ENCODE measurements at places on chromosomes 4 and X.

DNA sequence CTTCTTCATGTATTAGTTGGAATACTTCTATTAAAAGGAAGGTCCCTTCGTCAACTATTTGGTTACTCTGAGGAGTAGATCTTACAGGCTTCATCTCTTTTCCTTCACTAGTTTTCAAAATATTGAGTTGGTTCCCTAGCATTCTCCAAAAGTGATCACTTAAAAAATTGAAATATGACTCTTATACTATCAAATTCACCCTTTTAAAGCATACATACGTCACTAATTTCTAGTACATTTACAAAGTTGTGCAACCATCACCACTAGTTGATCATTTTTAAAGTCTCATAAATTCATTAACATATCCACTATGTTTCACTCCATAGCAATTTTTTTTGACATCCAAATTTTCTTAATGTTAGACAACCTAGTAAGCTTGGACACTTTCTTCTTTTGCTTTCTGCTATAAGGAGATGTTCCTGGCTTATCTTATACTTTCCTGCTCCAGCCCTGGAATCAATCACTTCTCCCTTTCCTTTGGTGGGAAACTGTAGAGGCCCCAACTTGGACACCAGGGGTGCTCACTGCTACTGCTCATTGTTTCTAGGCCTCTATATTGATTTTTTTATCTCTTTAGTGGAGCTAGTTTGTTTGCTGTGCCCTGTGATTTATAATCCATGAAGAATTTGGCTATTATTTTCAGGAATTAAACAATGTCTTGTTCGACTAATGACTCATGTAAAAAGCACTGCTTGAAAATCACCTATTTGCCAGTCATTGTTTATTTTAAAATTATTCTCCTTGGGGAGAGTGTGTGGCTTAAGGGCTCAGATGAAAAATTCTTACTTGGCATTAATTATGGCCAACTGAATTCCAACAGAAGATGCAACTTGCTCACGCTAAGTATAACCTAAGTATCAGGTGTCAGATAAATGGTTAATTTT lies 4.0 kb upstream of the ZFX start:
- DNase-seq, result no peak

- no peak for DNase-seq
Measured at GRCh38 chr4:123215536-123215935, 181.1 kb upstream of the SPRY1 start.

- no peak for DNase-seq
Measured at GRCh38 chrX:12065251-12065650, 73.0 kb upstream of the FRMPD4 start.

GRCh38 chrX:25022499-25023325 lies 6.9 kb upstream of the ARX start:
- no peak for DNase-seq

DNA sequence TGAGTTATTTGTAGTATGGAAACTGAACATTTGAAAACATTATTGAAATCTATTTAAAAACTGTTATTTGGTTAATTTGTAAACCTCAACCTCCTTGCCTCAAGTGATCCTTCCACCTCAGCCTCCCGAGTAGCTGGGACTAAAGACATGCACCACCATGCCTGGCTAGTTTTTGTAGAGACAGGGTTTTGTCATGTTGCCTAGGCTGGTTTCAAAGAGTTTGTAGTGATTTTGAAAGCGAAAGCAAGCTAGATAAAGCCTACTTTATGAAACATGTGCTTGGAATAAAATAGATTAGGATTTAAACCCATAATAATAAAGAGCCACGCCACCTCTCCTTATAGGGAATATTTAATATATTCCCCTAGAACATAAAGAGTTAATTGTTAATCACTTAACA lies 23.5 kb downstream of the ARSJ start:
- DNase-seq, result no peak

GRCh38 chr4:17098996-17099395 lies 200.6 kb upstream of the LDB2 start:
- DNase-seq, result no peak

- DNase-seq, result peak; percentile 67
Measured at GRCh38 chrX:107654872-107655761, 26.8 kb downstream of the PRPS1 start.

- no peak for DNase-seq
Measured at GRCh38 chr4:189048119-189048518, 892.6 kb upstream of the FRG1 start.

All from hematopoietic multipotent progenitor cell treated with erythropoietin and hydrocortisone succinate and interleukin-3 and kit ligand, for 8 days (in vitro differentiated cells).